ENCODE measurements at places on chromosomes 6 and 20. TPM values are rescaled to one million over a fixed set of nuclear protein-coding genes. Genes with fewer than 3 reads are reported as not detected.

GRCh38 chr20:17722493-17723300 lies 22.9 kb downstream of the BANF2 start:
- no peak for DNase-seq

DNA sequence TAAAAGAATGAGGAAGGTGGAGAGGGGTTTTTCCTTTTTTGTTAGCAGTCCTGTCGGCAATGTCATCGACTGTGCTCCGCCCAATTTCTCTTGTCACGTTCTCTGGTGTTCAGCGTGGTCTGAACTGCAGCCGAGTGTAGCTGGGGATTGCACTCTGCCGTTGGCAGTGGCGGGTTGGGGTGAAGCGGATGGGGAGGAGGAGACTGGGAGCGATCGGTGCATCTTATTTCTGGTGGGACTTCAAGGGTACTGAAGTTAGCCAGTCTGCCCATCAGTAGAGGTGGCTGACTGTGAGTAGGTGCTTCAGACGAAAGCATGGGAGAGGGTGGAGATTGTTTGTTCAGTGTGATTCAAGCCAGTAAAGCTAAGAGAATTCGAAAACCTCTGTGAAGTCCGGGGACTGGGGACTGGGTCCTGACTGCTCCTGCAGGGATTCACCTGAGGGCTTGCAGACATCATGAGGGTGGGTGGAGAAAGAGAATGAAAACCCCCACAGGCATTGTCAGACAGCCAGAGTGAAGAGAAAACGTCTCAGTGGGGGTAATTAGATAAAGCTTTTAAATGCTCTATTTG lies 5.1 kb downstream of the RREB1 start:
- peak; percentile 26 for DNase-seq

Gene HDGFL1
- not detected for total RNA-seq

Gene ZNF292
- total RNA-seq = 21.5 TPM
